ENCODE measurements at places on chromosomes 4 and X.

DNA sequence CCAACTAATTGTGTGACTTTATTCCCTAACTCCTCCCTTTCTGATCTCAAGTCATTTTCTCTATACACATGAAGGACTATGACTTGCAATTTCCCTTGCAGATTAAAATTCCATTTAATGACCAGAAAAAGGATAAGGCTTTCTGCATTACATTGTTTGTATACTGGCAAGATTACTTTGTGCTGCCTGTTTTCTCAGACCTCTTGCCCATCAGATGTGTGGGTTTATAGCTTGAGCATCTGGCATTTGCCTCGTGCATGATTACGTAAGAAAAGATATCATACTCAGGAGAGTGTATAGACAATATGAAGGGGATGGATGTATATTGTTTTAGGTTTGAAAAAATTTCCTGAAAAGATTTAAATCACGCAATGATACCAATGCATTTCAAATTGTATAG lies 593.8 kb upstream of the SLIT2 start:
- no peak for DNase-seq

- peak; percentile 3 for DNase-seq
Observed at GRCh38 chr4:141657550-141658250, 21.3 kb downstream of the IL15 start.

DNA sequence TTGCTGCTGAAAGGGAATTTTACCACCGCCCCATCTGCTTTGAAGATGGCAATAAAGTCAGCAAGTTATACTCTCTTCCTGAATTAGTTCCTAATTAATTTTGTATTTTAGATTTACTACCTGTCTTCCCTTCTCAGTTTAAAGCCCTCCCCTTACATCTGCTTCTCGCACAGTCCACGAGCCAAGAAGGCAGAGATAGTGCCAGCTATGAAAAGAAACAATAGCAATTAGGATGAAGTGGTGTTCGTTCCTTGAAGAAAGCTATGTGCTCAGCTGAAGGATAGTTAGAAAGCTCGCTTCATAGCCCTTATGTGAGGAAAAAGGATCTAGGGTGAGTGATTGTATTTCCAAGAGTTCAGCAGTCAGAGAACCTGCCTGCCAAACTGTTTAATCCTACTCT lies 1678.8 kb upstream of the TENM3 start:
- DNase-seq = no peak

GRCh38 chrX:147875866-147876596 lies 35.7 kb upstream of the FMR1 start:
- peak; percentile 1 for DNase-seq

GRCh38 chr4:118834960-118835569 lies 861 bp downstream of the SEC24D start:
- DNase-seq = peak; percentile 88

DNA sequence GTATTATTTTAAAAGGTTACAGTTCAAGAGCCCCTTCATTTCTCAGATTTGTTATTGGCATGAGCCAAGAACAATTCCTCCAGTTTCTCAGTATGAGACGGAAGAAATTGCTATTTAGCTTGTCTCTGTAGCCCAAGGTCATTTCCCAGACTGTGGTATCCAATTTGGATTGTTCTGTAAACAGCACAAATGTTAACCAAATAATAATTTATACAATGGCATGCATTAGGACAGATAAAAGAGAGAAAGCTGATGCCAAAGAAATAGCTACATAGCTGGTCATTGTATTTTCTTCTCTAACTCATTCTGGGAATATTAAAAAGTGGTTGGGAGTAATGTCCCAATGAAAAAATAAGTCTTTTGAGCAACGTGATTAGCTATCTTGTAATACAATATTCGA lies 134.6 kb upstream of the NPY2R start:
- DNase-seq = no peak

DNA sequence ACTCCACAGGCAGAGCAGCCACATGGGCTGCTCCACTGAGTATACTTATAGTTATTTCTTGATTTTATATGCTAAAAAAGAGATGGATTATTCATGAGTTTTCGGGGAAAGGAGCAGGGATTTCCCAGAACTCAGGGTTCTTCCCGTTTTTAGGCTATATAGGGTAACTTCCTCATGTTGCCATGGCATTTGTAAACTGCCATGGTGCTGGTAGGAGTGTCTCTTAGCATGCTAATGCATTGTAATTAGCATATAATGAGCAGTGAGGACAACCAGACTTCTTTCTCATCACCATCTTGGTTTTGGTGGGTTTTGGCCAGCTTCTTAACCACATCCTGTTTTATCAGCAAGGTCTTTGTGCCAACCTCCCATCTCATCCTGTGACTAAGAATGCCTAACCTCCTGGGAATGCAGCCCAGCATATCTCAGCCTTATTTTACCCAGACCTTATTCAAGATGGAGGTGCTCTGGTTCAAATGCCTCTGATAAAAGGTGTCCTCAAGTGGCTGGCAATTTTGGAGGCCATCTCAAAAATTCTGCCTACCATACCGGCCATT lies 213.0 kb upstream of the VEGFC start:
- DNase-seq = peak; percentile 66

DNA sequence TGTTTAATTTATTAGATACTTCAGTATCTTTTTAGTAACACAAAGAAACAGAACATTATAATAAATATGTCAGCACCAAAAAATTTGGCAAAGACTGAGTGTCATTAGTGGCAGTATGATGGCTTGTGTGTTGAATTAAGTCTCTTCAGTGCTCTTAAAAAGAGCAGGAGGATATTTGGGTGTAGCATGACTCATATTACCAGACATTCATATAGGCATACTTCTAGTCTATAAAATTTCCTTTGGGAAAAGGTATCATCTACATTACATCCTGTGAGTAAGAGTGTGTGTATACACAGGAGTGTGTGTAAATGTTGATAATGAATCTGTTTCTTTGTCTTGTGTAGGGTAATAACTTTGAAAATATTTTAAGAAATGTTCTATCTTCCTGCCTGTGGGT lies 135.7 kb downstream of the CNKSR2 start:
- DNase-seq = no peak

GRCh38 chr4:9877123-9877522 lies 95.7 kb downstream of the DRD5 start:
- no peak for DNase-seq

DNA sequence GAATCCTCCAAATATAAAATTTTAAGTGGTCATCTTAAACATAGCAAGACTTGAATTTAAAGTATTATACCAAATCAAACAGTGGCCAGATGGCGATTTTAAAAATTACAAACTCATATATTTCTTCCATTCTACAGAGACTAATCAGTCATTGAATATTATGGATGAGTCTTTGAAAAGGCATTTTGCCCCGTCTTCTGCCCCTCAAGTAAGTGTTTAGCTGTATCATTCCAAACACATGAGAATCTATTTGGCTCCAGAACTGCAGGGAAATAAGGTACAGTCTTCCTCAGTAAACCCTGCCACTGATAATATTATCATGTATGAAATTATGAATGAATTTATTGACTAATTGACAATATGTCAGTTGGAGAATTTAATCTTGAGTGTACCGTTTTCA lies 191.0 kb downstream of the SLC7A11 start:
- DNase-seq = no peak
